Activated CD4-positive, alpha-beta memory T cell treated with anti-CD3 and anti-CD28 coated beads, Interleukin-2, amount 10 ng/mL, durations not matched to agents 7 days and 5 days (primary cell): ENCODE measurements at places on chromosomes 1 and 21. TPM values are rescaled to one million over a fixed set of nuclear protein-coding genes. Genes with fewer than 3 reads are reported as not detected.

KRTAP19-1 gene
- total RNA-seq = not detected

CD101 gene
- total RNA-seq = 3.6 TPM

IGFN1 gene
- total RNA-seq = not detected

SLAMF1 gene
- 106 TPM for total RNA-seq

FCRL4 gene
- total RNA-seq = not detected

AIM2 gene
- 28.2 TPM for total RNA-seq

CD84 gene
- 23.3 TPM for total RNA-seq

DNAJB4 gene
- total RNA-seq = 16.2 TPM

DNA sequence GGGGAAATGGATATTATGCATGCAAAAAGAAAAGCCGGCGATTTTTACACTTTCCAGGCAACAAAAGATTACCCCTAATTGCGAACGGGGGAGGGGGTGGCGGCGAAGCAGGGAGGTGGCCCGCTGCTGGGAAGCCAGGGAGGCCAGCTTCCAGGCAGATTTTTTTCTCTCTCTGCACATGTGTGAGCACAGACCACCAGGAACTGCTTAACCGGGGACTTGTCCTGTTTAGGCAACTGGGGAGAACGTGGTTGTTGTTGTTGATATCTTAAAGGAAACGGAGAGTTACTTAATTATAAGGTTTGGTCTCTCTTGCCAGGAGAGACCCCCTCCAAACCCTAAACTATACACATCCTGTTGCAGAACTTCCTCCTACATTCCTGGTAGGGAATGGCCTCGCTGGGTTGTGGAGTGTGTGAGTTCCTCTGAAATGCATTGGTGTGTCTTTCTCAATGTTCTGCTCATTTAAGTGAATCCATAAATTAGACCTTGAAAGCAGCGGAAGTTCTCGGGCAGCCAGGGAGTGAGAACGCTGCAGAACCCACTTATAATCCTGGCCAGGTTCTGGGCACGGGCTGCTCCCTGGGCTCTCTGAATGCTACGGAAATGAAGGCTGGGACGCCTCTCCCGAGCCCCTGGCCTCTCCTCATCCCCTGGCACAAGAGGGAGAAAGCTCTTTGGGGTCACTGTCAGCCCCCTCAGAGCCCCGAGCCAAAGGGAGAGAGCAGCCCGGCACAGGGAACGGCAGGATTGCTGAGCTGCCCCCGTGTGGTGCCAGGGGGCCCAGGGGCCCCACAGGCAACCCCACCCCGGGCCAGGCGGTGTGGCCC is 250.0 kb downstream of the FOXD2 start:
- H3K27ac ChIP-seq = no peak overlapping the region
- no peaks in the 10 kb centered on the region for H3K4me1 ChIP-seq
- DNase-seq = no peak
- peaks cover 5% of the 10 kb centered on the region for H3K27me3 ChIP-seq
- H3K4me3 ChIP-seq = no peak overlapping the region

GRCh38 chr1:26775666-26776065 is 12.1 kb upstream of the PIGV start:
- H3K4me3 ChIP-seq = no peak overlapping the region
- H3K27me3 ChIP-seq = no peaks in the 10 kb centered on the region
- peaks cover 89% of the 10 kb centered on the region for H3K36me3 ChIP-seq
- H3K4me1 ChIP-seq = peaks cover 18% of the 10 kb centered on the region

- H3K4me3 ChIP-seq = no peak overlapping the region
- H3K36me3 ChIP-seq = no peaks in the 10 kb centered on the region
- no peak for DNase-seq
- H3K27me3 ChIP-seq = peaks cover 2% of the 10 kb centered on the region
- no peaks in the 10 kb centered on the region for H3K4me1 ChIP-seq
Observed at GRCh38 chr1:178388418-178389145, 108.2 kb downstream of the CLEC20A start.

- no peak overlapping the region for H3K27ac ChIP-seq
- H3K4me3 ChIP-seq = no peak overlapping the region
- H3K36me3 ChIP-seq = peaks cover 15% of the 10 kb centered on the region
- no peak for DNase-seq
Observed at GRCh38 chr21:28761674-28762356, 230.9 kb downstream of the LTN1 start.

GRCh38 chr21:43876605-43877004 is 11.6 kb downstream of the AGPAT3 start:
- no peaks in the 10 kb centered on the region for H3K27me3 ChIP-seq
- H3K4me3 ChIP-seq = no peak overlapping the region
- no peak for DNase-seq
- peaks cover 49% of the 10 kb centered on the region for H3K36me3 ChIP-seq

- H3K36me3 ChIP-seq = peaks cover 61% of the 10 kb centered on the region
- no peaks in the 10 kb centered on the region for H3K27me3 ChIP-seq
- peaks cover 13% of the 10 kb centered on the region for H3K4me1 ChIP-seq
- H3K27ac ChIP-seq = no peak overlapping the region
- no peak for DNase-seq
- H3K4me3 ChIP-seq = no peak overlapping the region
Observed at GRCh38 chr21:44889625-44890337, 16.3 kb upstream of the PTTG1IP start.

GRCh38 chr1:66768965-66769364 is 16.7 kb downstream of the DYNLT5 start:
- no peaks in the 10 kb centered on the region for H3K36me3 ChIP-seq
- H3K4me1 ChIP-seq = peaks cover 26% of the 10 kb centered on the region
- no peak overlapping the region for H3K27ac ChIP-seq

DNA sequence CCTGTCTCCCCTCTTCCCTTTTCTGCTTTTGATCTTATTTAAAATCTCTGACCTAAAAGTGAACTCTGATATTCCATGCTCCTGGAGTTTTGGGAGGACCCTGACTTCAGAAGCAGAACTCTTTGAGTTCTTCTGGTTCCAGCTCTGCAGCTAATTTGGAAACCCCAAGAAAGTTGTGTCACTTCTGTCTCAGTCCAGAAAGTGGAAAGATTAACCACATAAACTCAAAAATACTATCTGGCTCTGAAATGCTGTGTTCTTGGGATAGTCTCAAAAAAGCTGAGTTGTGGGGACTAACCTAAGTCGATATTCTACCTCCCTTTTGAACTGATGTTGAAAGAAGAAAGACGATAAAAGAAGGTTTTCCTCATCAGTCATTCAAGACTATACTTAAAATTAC is 59.8 kb downstream of the ITPKB start:
- H3K27me3 ChIP-seq = no peaks in the 10 kb centered on the region
- DNase-seq = no peak
- peak overlapping the region; percentile 70 for H3K4me3 ChIP-seq
- H3K27ac ChIP-seq = peak overlapping the region; percentile 79
- peaks cover 23% of the 10 kb centered on the region for H3K36me3 ChIP-seq
- peaks cover 85% of the 10 kb centered on the region for H3K4me1 ChIP-seq

GRCh38 chr1:35390600-35391494 is 122.3 kb downstream of the ZMYM4 start:
- peaks cover 20% of the 10 kb centered on the region for H3K36me3 ChIP-seq
- no peak for DNase-seq
- H3K4me3 ChIP-seq = no peak overlapping the region
- no peaks in the 10 kb centered on the region for H3K4me1 ChIP-seq
- no peaks in the 10 kb centered on the region for H3K27me3 ChIP-seq

GRCh38 chr1:198656500-198656932 is 17.7 kb downstream of the PTPRC start:
- peak overlapping the region; percentile 67 for H3K4me3 ChIP-seq
- no peaks in the 10 kb centered on the region for H3K27me3 ChIP-seq
- peak overlapping the region; percentile 86 for H3K27ac ChIP-seq
- DNase-seq = peak; percentile 79
- H3K36me3 ChIP-seq = peaks cover 62% of the 10 kb centered on the region
- H3K4me1 ChIP-seq = peaks cover 74% of the 10 kb centered on the region

- H3K4me3 ChIP-seq = no peak overlapping the region
- H3K27ac ChIP-seq = no peak overlapping the region
- H3K4me1 ChIP-seq = no peaks in the 10 kb centered on the region
- H3K36me3 ChIP-seq = no peaks in the 10 kb centered on the region
Observed at GRCh38 chr1:162177126-162177525, 107.6 kb downstream of the NOS1AP start.

DNA sequence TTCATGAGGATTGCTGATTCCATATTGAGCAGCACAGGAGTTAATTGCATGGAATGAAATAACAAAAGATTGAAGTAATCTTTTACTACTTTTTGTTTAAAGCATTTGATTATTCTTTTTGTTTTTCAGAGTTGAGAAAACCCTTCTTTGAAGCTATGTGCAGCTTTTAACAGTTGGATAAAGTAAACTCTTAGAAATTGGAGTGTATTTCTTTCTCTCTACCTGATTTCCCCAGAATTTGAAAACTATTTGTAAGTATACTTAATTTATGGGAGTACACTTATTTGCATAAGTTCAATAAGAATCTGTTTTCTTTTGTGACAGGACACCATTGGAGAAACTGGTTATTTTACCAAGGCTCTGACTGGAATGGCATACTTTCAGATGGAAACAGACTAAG is 133.6 kb downstream of the TRIM33 start:
- no peak overlapping the region for H3K4me3 ChIP-seq
- H3K36me3 ChIP-seq = no peaks in the 10 kb centered on the region
- no peak overlapping the region for H3K27ac ChIP-seq
- DNase-seq = no peak

- H3K27me3 ChIP-seq = no peaks in the 10 kb centered on the region
- no peak overlapping the region for H3K27ac ChIP-seq
- DNase-seq = no peak
- H3K4me1 ChIP-seq = peaks cover 13% of the 10 kb centered on the region
- peaks cover 11% of the 10 kb centered on the region for H3K36me3 ChIP-seq
Observed at GRCh38 chr1:169570172-169570574, 16.1 kb downstream of the F5 start.
